ENCODE measurements at places on chromosomes 5 and 9.

DNA sequence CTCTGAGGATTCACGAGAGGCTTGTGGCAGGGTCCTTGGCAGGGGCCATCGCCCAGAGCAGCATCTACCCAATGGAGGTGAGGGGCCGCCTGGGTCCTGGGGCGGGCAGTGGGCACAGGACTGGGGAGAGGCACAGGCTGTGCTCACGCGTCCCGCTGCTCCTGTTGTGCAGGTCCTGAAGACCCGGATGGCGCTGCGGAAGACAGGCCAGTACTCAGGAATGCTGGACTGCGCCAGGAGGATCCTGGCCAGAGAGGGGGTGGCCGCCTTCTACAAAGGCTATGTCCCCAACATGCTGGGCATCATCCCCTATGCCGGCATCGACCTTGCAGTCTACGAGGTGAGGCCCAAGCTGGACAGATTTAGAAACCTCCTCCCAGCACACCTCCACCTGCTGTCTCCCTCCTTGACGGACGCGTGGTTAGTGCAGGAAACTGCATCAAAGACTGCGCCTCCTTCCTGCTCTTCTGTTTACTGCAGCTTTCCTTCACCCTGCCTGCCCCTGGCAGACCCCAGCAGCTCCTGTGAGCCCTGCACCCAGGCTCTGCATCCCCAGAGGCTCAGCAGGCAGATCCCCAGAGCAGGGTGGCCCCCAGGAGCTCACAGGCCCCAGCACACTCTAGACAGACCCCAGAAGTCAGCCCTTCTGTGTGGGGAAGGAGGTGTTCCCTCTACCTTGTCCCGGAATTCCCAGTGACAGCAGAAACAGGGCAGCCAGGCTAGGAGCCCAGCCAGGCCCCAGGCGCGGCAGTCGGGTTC is 21.2 kb downstream of the PTGES2 start:
- DNase-seq, result no peak

- DNase-seq, result peak; percentile 27
Observed at GRCh38 chr9:16869882-16870595, 431 bp downstream of the BNC2 start.

DNA sequence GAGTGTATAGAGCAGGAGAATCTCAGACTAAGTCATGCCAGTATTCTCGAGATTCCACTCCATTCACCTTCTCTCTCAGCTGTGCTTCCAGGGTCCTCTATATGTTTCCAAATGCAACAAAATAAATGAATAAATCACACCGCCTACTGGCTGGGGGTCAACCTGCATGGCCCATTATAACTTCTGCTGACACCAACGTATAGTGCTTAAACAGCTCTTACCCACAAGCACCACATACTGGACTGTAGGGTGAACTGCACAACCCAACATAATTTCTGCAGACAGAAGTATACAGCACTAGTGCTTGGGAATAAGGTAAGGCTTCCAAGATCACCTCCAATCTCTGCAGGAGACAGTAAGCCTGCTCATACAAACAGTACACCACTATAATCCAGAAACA is 33.1 kb upstream of the HTR4 start:
- peak; percentile 55 for DNase-seq

DNA sequence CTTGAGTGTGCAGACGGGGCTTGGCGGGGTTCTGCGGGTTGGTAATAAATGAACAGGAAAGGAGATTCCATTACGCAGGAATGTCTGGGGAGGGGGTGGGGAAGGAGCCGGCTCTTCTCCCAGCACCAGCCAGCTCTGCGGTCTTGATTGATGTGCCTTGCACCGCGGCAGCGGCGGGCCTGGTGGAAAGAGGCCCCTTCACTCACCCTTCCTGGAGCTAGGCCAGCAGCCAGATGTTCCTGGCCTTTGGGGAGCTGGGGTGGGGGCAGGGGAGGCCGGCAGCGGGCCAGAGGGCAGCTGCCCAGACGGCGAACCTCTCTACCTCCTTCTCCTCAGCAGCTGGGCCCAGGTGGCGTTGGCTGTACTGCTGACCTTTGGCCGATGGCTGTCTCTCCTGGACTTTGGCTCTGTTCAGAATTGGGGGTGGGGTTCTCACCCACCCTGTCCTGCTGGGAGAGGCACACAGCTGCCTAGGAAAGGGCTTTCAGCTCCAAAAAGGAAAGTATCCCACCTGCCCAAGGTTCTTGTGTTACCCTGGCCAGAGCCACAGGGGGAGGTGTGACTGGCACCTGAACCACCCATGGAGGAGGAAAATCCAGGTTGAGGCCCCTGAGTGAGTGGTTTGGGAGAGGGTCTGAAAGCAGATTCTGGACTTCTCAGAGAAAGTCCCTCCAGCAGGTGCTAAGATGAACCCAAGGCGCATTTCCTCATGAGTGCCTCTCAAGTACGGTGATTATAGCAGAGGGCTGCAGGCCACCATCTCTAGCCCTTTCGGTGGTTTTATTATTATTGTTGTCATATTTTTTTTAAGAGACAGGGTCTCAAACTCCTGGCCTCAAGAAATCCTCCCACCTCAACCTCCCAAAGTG is 58.0 kb upstream of the SYNPO start:
- DNase-seq, result peak; percentile 68

GRCh38 chr9:22215521-22215920 is 206.4 kb upstream of the CDKN2B start:
- DNase-seq, result no peak

DNA sequence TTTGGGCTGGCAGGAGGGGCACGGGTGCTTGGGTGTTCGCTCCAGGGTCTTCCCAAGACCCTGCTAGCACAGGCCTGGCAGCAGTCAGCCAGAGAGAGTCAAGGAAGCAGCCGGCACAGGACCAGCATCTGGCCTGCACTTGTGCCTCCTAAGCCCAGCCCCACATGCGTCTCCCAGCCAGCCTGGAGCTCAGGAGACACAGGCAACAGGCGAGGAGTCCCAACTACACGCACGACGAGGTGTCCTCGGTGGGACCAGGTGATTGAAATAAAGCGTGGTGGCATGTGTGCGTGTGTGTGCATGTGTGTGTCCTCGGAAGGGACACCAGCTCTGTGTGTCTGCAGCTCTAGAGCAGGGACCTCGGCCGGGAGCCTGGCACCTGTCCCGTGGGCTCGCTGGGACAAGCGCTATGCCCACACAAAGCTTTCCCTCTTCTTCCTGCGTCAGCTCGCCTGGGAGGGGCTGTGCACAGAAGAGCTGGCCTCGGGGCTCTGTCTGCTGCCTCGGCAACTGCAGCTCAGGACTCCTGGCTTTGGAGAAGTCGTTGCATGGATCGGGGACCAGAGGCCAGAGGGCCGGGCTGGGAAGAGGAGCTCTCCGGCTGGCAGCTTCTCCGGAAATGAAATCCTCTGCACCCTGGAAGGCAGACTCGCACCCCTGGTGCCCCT is 14.7 kb upstream of the SLC9A3 start:
- no peak for DNase-seq

GRCh38 chr5:145189746-145190145 is 645.4 kb downstream of the PRELID2 start:
- peak; percentile 7 for DNase-seq

- DNase-seq, result no peak
Observed at GRCh38 chr5:149083846-149084245, 21.0 kb upstream of the SH3TC2 start.

- DNase-seq, result no peak
Observed at GRCh38 chr5:153718713-153719112, 228.2 kb downstream of the GRIA1 start.

DNA sequence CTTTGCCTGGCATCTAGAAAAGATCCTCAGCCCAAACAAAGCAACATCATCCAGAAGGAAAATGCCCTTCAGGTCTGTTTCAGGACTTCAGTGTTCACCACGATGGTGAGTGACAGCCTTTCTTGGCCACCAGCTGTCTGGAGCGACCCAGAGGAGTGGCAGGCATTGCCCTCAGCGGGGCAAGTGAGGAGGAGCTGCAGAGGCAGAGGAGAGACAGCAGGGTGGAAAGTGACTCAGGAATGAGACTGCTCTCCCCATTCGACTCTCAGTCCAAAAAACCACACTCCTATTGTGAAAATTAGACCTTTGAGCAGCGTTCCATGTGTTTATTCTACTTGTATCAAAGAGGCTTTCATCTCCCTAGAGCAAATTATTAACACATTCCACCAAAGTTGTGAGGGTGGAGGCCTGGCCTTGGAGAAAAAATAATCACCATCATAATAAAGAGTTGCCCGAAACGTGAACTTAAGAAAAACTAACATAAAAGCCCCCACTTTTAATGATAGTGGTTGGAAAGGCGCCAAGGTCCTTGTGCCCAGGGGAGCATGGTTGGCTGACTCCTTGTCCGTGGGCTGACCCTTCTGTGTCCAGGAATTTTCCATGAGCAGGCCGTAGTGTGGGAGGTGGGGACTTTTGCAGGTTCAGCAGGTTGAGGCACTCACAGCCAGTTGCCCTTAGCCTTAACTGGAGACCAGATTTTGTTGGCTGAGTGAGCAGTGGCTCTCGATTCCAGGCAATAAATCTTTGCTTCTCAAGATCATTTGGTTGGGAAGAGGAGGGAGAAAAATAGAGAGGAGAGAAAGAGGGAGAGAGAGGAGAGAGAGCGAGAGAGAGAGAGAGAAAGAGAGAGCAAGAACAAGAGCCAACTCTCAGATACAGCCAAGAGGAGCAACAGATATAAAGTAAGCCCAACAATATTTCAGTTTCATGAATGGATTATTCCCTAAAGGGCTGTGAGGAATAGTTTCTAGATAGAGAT is 125.9 kb upstream of the ANKRD55 start:
- DNase-seq, result peak; percentile 54

DNA sequence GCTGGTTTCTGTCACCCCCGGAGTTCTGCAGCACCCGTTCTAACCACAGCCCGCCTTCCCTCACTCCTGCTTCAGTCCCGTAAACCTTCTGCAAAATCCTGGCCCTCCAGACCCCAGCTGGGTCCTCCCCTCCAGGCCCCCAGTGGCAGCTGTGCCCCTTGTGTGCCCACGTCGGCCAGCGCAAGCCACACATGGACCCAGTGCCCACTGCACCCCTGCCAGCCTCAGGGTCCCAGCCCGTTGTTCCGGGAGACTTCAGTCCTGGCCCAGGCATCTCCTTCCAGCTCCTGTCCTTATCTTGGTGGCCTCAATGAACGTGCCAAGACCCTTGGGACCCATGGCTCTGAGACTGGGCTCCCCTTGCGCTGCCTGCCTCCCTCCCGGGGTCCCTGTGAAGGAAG is 43.2 kb downstream of the EXD3 start:
- DNase-seq, result no peak

- DNase-seq, result no peak
Observed at GRCh38 chr9:94554078-94554438, 825 bp upstream of the PCAT7 start.

- no peak for DNase-seq
Observed at GRCh38 chr9:127944586-127945218, 7.0 kb upstream of the DPM2 start.

DNA sequence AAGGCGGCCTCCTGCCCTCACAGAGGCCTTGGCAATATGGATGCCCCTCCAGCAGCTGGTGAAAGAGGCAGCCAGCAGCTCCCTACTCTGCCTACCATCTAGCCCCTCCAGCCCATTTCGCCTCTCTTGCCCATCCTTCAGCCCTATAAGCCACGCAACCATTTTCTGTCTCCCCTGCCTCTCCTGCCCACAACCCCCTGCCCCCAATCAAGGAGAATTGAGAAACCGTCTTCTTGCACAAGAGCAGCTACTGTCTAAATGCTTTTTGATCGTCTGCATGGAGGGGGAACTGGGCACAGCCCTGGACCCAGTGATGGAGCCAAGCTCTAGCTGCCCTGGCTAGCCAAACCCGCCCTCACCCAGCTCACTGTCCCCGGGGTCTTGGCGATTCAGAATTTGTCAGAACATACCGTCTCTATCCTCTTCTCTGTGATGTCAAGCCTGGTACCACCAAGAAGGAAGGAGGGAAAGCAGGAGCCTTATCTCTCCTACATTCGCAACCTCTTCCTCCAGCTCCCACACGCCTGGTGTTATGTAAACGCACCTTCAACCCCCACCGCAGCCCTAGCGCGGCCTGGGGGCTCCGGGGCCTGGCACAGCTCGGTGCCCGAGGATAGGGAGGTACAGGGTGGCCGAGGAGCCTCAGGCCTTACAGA is 1.2 kb downstream of the SPRY4 start:
- DNase-seq, result peak; percentile 37

GRCh38 chr5:74539986-74540385 is 100.5 kb downstream of the ENC1 start:
- DNase-seq, result no peak

DNA sequence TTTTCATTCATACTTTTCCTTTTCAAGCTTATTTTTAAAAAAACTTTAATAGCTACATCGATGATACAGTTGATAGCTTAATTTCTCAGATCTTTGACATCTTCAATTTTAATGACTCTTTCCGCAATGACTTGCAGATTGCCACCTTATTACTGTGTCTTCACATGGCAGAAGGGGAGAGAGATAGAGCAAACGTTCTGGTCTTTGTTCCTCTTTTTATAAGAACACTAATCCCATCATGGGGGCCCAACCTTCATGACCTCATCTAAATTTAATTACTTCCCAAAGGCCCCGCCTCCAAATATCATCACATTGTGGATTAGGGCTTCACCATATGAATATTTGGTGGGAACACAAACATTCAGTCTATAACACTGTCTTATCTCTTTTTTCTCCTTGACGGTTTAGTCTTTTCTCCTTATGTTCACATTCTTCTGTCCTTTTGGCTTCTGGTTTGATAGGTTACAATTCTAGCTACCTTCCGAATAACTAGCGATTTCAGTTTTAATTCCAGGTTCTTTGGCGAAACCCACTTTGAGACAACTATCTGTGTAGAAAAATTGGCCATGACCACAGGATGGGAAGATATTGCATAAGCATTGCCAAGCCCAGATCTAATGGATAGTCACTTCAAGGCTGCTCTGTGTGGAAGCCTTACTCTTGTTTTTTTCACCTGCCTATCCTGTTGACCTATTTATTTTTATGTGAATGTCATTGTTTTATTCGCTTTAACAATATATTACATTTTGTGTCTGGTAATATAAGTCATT is 5.0 kb downstream of the ZNF189 start:
- no peak for DNase-seq

- DNase-seq, result no peak
Observed at GRCh38 chr9:129962451-129962864, 80.5 kb downstream of the FNBP1 start.

DNA sequence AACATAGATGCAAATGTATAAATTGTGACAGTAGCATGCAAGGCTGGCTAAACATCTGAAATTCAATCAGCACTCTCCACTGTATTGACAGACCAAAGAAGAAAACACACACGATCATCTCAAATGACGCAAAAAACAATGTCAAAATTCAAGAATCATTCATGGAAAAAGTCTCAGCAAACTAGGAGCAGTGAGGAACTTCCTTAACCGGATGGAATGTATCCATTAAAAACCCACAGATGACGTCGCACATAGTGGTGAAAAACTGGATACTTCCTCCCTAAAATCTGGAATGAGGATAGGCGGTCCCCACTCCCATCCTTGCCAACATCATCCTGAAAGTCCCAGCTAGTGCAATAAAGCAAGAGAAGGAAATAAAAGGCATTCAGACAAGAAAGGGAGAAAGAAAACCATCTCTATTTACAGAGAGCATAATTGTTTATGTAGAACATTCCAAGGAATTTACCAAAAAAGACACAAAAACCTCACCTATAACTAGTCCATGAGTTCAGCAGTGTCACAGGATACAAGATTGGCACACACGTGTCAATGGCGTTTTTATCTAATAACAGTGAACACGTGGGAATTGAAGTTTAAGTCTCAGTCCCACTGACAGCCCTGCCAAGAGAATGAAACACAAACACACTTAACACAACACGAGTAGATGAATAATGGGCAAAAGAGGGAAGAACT is 14.1 kb upstream of the CEP72 start:
- no peak for DNase-seq

- DNase-seq, result no peak
Observed at GRCh38 chr5:13640270-13640669, 304.2 kb downstream of the DNAH5 start.

- no peak for DNase-seq
Observed at GRCh38 chr9:2599896-2600295, 21.7 kb upstream of the VLDLR start.

Data from choroid plexus epithelial cell (primary cell).